ENCODE measurements at places on chromosomes 1 and 21.

- peak; percentile 24 for DNase-seq
These were observed 24.4 kb downstream of the RCAN3 start for GRCh38 chr1:24526940-24527542.

DNA sequence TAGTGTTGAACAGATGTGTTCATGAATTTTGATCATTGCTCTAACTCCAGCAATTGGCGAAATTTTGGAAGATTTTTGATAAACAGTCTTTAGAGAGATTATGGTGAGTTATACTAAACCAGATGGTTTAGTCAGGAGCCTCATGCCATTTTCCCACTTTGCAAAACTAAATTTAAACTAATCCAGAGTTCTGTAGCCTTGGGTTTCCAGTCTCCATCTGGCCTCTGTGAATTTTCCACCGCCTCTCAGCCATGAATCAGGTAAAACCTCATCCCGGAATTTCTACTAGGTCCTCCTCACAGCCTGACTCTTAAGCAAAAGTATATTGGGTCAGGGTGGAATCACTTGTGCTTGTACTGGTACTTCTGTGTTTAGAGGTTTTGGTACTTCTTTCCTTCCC lies 44.8 kb downstream of the CLEC20A start:
- DNase-seq: no peak

DNA sequence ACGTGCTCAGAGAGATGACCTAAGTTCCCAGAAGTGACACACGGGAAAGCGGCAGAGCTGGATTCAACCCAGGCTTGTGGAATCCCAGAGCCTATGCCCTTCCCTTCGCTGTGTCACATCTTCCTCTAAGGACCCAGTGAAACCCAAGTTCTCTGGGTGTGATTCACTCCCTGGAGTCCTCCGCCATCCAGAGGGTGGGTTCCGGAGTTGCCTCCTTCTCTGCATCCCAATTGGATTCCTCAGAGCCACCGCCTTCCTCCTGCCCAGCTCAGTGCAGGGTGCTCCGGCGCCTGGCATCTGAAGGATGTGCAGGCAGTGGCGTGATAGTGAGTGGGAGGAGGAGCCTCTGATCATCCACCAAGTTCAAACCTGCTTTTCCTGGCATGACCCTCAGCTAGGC lies 20.7 kb upstream of the RCC2 start:
- DNase-seq: no peak

- peak; percentile 72 for DNase-seq
These were observed at the start of gene TMEM51 for GRCh38 chr1:15153184-15153841. Gene TMEM51 (plus strand): TSS chr1:15153747. CDS start chr1:15215088, 61,341 bp downstream.

GRCh38 chr1:201949491-201949890 lies 3.1 kb upstream of the LMOD1 start:
- no peak for DNase-seq

Measured in iris pigment epithelial cell (primary cell).